ENCODE measurements at places on chromosomes 12 and 14.

DNA sequence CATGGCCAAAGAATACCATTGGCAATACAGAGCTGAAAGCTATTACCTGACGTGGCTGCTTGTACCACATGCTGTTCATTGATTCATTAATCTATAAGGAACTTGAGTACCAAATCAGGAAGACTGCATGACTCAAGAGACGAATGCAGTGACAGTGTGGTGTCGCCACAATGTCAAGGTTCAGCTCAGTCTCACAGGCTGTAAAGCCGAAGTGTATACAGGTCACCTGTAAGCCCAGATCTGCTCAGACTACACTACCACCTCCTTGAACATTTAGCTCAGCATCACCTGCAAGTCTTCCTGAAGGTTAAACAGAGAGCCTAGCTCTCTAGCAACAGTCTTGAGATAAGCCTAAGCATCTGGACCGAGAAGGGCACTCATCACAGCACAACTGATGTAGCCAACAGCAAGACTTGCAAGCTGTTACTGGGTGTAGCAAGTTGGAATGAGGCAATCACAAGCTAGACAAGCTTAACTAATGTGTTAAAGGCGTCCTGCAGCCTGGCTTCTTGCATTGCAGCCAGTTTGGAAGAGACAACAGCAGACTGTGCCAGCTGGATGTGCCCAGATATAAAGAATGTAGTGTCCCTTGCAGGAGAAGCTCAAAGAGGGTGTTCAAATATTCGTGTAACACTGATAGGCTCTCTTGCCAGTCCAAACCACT, 21.0 kb downstream of the TMTC1 start:
- DNase-seq: no peak

DNA sequence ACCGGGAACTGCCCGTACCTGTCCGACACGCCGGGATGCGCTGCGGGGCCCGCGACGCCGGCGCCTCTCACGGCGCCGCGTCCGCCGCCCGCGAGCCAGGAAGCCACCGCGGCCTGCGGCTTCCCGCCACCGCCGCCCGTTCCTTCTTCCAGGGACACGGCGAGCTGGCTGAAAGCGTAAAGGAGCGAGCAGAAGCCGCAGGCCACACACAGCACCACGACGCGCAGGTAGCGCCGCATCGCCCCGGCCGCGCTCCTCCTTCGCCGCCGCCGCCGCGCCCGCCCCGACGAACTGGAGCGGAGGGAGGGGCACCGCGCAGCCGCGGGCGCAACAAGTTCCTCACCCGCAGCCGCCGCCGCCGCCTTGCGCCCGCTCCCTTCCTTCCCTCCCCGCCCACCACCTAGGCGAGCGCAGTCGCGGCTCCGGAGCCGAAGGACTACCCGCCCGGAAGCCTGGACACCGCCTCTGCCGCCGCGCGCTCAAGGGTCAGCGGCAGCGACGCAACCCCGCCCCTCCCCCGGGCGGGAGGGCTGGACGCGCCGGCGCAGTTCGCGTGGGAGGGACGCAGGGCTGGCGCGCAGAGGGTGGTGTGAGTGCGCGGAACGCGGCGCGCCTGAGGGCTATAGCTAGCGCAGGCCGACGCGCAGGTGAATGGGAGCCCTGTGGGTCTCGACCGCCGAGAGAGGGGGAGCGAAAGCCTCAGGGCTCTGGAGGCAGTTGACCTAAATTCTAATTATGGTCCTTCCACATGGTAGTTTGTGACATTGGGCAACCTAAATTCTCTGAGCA, at the start of gene GXYLT1:
Gene GXYLT1 (minus strand): TSS at position 467 of the 789 bp plus-strand sequence. CDS start 228 bp downstream, at position 239.
- peak; percentile 98 for DNase-seq

DNA sequence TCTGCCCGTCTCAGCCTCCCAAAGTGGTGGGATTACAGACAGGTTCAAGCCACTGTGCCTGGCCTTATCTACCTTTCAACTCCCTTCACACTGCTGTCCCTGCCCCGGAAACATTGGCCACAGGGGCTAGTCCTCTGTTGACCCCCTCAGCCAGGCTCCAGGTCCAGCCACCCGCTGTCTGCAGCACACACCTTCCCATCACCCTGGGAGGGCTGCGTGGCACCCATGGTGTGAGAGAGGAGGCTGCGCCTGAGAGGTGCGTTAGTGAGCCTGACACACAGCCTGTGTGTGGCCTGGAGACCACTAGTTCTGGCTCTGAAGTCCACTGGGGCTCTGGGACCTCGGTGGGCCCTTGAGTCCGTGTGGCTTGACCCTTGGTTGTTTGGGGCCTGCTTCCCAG, 28.4 kb upstream of the TRAF3 start:
- DNase-seq: no peak

DNA sequence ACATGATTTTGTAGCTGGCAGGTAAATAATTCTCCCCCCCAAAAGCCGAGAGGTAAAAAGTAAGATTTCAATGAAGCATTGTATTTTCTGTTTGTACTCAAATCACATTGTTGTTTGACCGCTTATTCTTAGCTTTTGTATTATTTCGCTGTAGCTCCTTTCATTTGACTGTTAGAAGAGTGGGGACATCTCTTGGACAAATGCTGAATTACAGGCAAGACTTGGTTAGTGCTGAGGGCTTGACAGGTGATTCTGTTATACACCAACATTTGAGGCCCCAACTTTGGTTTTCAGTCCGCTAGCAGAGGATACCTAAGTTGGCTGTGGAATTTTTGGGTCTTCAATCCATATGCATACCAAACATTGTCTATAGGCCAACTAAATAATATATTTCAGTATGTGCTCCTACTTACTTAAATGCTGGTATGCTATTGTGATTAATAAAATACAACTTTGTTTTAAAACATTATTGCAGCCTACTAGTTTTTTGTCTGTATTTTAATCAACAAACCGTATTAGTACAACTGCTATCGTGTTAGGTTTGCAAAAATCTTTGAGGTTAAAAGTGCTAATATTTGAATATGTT, 102.2 kb downstream of the ERC1 start:
- peak; percentile 50 for DNase-seq

DNA sequence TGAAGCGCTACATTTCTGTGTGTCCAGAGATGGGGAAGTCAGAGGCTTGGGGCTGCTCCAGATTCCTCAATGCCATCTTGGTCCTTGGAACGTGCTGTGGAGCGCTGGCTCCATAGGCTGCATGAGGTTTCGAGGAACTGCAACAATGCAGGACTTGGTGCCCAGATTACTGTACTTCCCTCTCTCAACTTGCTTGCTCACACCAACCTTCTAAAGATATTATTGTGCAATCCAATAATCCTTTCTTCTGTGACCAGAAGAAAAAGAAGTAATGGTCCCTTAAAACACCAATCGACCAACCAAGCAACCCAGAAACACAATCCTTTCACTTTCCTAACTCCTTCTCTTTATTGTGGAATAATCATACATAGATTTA, 3.7 kb downstream of the PRICKLE1 start:
- no peak for DNase-seq
